ENCODE measurements at places on chromosomes 1 and 21.

GRCh38 chr1:68210027-68210426 is 22.3 kb downstream of the WLS start:
- DNase-seq = no peak

- no peak for DNase-seq
Observed at GRCh38 chr1:207798847-207799246, 47.0 kb downstream of the CD46 start.

DNA sequence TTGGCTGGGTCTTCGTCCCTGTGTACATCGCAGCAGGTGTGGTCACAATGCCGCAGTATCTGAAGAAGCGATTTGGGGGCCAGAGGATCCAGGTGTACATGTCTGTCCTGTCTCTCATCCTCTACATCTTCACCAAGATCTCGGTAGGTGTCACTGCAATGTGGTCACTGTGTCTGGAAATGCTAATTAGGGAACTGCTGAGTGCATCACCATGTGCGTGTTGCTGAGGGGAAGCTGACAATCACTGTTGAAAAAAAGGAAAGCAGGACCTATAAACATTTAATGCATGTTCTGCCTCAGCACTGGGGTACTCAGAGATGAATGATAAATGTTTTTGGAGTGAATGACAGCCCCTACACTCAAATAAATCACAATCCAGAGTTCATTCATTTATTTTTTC is 6.8 kb downstream of the SLC5A9 start:
- no peak for DNase-seq

- DNase-seq = no peak
Observed at GRCh38 chr1:10865518-10866320, 69.3 kb upstream of the CASZ1 start.

DNA sequence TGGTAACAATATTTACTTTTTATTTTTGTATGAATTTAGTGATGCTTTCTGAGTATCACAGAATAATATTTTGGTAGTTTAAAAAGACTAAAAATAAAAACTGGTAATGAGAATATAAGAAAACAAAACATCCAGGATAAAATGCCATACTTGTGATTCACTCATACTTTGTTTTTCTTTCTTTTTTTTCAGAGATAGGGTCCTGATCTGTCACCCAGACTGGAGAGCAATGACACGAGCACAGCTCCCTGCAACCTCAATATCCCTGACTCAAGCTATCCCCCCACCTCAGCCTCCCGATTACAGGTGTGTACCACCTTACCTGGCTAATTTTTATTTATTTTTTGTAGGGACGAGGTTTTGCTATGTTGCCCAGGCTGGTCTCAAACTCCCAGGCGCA is 64.2 kb upstream of the ADAM30 start:
- DNase-seq = no peak

DNA sequence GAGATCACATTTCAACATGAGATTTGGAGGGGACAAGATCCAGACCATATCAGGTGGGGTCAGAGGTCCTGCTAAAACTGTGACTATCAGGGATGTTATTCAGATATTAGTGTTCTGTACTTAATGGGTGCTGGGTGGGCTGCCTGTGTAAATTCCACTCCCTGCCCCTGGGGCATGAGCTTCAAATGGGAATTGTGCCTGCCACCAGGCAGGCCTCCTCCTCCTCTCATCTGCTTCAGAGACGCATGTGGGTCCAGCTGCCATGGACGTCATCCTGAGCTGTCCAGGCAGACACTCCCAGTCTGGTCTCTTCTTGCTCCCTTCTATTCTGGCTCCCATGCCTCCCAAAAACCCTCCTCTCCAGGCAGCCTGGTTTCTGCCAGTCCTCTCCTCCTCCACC is 10.4 kb downstream of the QSOX1 start:
- DNase-seq = no peak

DNA sequence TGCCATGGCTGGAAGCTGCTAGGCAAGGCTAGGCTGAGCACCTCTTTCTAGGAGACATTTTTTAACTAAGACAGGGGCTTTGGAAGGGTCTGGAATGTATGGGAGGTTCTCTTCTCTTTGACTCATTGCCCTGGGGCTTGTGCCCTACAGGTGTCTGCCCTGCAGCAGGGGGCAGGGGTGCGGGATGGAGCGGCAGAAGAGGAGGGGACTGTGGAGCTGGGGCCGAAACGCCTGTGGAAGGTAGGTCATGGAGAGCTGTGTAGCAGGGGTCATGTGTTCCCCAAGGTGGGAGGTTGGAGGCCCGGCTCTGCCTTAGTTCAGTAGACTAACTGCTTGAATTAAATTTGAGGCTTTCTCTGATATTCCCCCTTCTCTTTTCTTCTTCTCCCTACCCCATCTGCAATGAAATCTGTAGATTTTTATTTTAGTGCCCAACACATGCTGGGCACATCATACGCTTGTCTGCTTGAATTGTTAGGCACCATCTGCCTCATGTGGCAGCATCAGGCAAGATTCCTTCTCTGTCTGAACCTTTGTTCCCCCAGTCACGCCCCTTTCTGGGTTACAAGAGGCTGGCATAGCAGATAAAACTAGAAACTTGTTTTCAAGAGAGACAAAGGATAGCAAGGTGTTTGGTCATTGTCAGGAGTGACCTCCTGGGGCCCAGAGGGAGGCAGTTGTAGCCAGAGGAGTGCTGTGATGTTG is 18.4 kb downstream of the PPFIA4 start:
- DNase-seq = no peak

DNA sequence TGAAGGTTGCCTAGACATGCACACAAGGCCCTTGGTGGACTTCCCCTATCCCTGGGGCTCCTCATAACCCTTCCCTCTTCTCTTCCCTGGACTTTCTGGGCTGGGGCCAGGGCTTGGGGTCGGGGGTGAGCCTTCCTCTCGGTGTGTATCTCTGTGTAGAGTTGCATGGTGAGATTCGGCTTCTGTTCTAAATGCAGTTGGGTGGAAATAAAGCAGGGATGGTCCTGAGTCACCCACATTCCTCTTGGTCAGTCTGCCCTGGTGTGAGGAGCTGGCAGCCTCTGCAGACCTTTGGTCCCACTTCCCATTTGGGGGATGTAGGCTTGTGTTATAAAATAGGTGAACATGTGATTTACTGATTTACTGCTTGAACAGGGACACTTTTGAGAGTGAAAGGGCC is 38.0 kb downstream of the ADARB1 start:
- no peak for DNase-seq

DNA sequence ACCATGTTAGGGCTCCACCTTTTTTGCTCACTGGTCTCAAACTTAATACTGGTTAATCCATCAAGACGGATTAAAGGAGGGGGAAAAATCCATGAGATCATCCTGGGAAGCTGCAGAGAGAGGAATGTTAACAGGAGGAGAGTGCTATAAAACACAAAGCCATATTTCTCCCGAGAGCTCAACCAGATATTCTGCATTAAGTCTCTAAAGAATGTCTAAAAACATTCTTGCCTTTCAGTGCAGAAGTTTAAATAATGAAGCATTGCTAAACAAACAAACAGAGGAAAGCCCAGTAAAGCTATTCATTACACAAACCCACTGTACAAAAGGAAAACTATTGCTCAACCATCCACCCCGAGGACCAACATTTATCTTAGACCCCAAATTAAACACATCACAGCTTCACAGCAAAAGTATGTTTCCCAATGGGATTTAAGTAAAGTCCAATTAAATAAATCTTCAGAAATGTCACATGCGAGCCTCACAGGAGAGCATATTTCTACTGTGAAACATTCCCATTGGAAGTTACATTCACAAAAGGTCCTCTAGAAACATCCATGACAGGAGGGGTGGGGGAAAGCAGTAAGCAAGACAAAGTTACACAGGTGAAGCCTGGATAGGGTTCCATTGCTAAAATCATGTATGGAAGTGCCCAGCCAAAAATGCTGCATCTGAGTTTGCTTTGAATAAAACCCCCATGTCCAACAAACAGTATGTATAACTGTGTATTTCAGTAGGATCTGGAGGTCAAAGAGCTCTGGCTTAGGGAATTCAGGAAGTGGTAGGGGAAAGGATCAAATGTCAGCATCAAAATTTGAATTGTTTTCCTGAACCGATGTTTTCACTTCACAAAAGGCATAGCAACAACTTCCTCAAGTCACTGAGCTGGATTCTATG is 23.3 kb downstream of the DUSP10 start:
- DNase-seq = no peak

- DNase-seq = no peak
Observed at GRCh38 chr1:57826535-57826934, 402.7 kb upstream of the DAB1 start.

Measured in HS-27A (cell line).